Activated CD8-positive, alpha-beta memory T cell treated with anti-CD3 and anti-CD28 coated beads for 48 hours (primary cell): ENCODE measurements at places on chromosomes 16 and 17.

GRCh38 chr16:70688246-70688742, 2.4 kb upstream of the MTSS2 start:
- no peak for DNase-seq

DNA sequence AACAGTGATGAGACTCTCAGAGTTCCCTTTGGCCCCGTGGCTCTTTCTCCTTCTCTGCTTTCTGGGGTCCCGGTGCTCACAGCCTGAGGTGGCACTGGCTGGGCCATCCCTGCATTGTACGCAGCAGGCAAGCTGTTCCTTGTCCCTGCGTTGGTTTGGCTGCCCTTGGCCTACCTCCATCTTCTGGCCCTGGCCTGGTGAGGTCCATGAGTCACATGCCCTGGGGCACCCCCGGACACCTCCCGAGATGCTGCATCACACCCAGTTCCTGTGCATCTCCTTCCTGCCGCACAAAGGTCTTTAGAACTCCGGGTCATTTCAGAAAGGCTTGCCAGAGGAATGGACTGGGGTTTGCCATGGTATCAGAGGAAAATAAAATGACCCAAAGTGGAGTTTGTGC, 9.5 kb downstream of the SULT1A2 start:
- no peak for DNase-seq

DNA sequence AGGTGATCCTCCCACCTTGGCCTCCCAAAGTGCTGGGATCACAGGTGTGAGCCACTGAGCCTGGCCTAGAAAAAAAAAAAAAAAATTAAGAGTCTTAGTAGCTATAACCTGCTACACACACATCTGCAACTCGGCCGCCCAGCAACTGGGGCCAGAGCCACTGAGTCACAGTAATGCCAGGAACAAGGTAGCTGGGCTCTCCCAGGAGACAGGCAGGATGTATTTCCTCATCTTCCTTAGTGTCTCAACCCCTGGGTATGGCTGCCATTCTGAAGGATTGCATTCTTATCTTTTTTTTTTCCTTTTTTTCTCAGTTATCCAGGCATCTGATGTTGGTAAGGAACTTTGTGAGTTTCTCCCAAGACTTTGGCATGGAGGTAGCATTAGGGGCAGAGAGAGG, 7.1 kb upstream of the PSMD3 start:
- no peak for DNase-seq

DNA sequence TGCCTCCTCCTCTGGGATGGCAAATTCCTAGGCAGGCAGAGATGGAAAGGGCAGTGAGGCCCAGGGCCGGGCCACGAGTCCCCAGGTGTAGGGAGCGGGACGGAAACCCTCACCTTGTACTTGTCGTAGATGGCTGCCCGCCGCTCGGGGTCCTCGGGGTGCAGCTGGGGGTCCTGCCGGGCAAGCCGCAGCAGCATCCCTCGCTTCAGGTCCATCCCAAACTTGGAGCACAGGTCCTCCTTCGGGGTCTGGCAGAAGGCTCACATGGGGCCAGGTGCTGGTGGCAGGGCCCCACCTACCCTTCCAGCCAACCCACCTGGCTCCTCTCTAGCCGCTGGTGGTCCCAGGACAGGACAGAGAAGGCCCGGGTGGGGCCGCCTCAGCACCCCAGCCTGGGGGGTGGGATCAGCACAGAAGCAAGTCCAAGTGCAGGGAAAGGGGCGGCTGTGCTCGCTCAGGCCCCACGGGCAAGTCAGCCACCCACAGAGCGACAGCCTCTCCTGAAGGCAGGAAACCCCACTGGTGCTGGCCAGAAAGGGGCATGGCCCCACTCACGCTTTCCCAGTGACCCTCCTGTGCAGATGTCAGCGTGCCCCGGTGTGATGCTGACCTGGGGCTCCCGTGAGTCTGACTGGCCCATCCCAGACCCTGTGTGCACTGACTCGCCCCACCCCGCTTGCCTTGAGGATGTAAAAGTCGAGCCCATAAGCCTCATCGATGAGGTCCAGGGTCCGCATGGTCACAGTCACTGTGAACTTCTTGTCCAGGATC, 1.8 kb downstream of the MRPL28 start:
- no peak for DNase-seq

- DNase-seq = no peak
Observed at GRCh38 chr17:19299866-19300265, 62.7 kb downstream of the B9D1 start.

GRCh38 chr17:73588301-73588846, 55.9 kb downstream of the SDK2 start:
- no peak for DNase-seq

GRCh38 chr16:2178321-2179106, 17.9 kb downstream of the CASKIN1 start:
- no peak for DNase-seq

- no peak for DNase-seq
Observed at GRCh38 chr17:40457964-40458791, 14.9 kb downstream of the IGFBP4 start.
